ENCODE measurements at places on chromosomes 5 and 9.

GRCh38 chr5:88085462-88085861, 183.2 kb downstream of the TMEM161B start:
- no peak for DNase-seq

DNA sequence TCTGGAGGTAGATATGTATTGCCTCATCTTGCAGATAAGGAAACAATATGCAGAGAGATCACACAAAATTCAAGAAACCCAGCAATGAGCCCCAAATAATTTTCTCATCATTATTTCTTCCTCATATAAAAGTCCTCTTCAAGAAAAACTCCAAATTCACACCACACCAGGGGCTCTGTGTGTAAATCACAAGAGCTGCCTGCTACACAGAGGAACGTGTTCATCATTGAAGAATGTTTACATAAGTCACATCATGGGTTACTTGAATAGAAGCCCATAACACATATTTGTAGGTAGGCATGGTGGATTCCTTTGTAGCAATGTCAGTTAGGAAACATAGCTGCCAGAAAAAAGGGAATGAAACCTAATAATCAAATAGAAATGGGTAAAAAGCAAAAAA, 308.1 kb upstream of the TLE4 start:
- DNase-seq = no peak

DNA sequence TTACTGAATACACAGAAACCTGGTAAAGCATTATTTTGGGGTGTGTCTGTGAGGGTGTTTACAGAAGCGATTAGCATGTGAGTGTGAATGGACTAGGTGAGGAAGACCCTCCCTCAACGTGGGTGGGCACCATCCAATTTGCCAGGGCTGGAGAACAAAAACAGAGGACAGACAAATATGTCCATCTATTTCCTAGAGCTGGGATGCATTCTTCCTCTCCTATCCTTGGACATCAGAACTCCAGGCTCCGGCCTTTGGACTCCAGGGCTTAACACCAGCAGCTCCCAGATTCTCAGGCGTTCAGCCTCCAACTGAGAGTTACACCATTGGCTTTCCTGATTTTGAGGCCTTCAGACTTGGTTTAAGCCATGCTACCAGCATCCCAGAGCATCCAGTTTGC, 65.8 kb upstream of the CHD1 start:
- no peak for DNase-seq

GRCh38 chr9:72579190-72579589, 57.8 kb downstream of the TMC1 start:
- peak; percentile 93 for DNase-seq

DNA sequence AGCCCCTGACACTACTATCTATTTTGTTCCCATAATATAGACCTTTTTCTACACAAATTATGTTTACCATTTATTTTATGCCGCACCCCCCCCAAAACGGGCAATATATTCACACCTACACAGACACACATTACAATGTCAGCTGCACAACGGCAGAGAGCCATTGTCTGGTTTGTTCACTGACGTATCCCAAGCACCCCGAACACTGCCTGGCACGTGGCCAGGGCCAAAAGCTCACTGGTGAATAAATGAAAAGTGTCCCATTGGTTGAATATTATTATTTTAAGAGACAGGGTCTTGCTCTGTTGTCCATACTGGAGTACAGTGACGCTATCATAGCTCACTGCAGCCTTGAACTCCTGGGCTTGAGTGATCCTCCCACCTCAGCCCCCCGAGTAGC, 150.5 kb downstream of the GNAQ start:
- no peak for DNase-seq

GRCh38 chr9:14317667-14318320, 3.9 kb upstream of the NFIB start:
- no peak for DNase-seq

DNA sequence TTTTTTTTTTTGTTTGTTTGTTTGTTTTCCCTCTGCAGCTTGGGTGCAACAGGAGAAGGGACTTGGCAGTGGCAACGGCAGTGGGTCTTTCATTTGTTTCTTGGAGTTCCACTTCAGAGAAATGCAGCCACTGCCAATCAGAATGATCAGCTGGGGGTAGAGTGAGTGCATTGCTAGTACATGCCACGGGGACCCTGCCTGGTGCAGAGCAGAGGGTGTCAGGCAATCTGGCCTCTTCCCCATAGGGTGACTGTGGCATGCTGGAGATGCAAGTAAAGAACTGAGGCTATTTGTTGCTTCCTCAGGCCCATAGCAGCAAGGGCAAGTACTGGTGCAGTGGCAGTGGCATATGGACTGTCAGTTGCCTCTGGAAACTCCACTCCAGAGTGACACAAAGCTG, 1073.6 kb upstream of the EDIL3 start:
- DNase-seq = no peak

GRCh38 chr5:72599519-72600370, 92.5 kb upstream of the ZNF366 start:
- no peak for DNase-seq

DNA sequence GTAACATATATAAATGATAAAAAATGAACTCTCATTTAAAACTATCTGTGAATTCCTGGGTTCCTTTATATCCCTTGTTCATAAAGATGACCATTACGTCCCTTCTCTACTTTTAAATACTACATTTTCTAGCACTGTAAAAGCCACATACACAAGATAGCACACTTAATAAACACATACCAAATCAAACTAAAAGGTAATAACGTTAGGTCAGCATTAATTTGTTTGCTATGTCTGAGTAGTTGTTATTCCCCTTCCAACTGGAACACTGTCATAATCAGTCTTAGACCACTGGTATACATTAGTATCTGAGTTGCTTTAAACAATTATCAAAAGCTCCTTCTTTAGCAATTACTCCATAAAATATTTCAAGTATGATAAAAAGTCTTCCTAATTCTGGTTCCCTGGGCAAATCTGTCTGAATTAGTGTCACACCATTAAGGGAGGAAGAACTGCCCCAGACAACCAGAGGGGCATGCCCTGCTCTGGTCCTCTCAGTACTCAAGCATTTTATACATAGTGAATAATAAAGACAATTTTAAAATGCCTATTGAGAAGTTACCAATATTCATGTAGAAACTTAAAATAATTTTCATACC, 98.1 kb downstream of the RAPGEF6 start:
- DNase-seq = no peak

GRCh38 chr5:171493646-171494393, 74.4 kb downstream of the FGF18 start:
- no peak for DNase-seq

- DNase-seq = no peak
These were observed 307.5 kb downstream of the MCTP1 start for GRCh38 chr5:94977437-94977836.

- no peak for DNase-seq
These were observed 168.0 kb downstream of the TAF11L14 start for GRCh38 chr5:17802256-17802655.

DNA sequence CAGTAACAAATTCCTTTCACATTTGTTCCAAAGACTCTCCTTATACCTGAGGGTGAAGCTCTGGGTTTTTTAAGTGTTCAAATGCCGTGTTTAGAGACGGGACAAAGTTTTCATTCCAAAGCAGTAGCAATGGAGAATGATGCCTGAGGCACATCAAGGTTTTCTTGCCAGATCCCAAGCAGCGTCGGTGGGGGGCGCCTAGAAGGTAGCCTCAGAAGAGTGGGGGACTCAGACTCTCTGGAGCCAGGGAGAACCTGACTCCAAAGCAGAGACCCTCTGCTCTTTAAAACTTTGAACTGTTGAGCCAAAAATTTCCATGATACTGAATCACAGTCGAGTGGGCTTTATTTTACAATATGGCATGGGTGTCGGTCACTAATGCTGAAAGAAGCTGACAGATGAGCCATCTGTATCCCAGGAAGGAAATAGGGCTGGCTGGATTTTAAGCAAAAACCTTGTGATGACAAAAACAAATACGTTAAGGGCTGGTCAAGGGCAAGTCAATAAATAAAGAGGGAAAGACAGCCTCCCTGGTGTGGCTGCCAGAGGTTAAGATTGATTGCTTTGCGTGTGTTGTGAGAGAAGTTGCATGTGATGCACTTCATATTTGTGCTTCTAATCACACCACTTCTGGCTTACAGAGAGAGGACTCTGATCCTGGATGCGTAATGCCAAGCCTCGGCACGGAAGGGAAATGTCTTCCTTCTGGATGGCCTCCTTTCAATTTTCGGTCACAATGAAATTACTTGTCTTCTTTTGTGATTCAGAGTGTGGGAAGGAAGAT, 161.1 kb upstream of the EFNA5 start:
- no peak for DNase-seq

- no peak for DNase-seq
These were observed 28.1 kb downstream of the PPIP5K2 start for GRCh38 chr5:103148213-103148612.

Data from lower leg skin (tissue), 4 donors.